Activated T-cell treated with anti-CD3 and anti-CD28 coated beads, Interleukin-2, amount 50 U/mL, for 72 hours (primary cell): ENCODE measurements at places on chromosomes 3 and 15.

GRCh38 chr3:188185717-188186251, 31.8 kb downstream of the LPP start:
- no peak for DNase-seq

- no peak for DNase-seq
Measured at GRCh38 chr3:34864011-34864410, 775.3 kb upstream of the ARPP21 start.

DNA sequence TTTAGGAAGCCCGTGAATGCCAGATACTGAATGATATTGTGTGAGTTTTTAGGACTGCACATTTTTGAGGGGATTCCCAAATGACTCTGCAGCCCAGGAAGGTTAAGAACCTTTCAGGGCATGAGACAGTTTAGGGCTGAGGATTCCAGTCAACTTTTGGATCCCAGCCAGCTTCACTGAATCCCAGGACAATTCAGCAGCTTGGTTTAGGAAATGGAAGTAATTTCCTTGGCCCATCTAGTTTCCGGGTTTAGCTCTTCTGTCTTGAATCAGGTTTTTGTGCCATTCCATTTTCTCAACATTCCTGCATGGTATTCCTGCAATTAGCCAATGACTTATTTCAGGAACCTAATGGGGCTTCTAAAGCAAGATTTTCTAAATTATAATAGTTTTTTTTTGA, 253.9 kb downstream of the LSAMP start:
- no peak for DNase-seq

DNA sequence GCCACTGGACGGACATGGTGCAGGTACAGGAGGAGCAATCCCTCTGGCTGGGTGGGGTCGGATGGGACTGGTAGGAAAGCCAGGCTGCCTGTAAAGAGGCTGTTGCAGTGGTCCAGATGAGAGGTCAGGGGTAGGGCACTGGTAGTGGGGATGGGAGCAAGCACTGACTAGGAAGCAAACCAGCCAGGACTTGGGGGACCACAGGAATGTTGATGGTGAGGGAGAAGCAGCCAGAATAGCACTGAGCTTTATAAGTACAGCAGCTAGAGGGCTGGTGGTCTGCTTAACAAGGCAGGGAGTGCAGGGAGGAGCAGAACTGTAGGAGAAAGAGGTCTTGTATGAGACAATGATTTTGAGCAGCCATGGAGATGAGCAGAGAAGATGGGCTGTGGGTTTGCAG, 38.7 kb upstream of the PTPN23 start:
- no peak for DNase-seq

GRCh38 chr15:29638781-29639180, 183.5 kb downstream of the TJP1 start:
- no peak for DNase-seq

GRCh38 chr3:133040696-133041523, 2.7 kb downstream of the TMEM108 start:
- peak; percentile 18 for DNase-seq

- no peak for DNase-seq
Measured at GRCh38 chr3:5769825-5770224, 582.3 kb downstream of the EDEM1 start.

- peak; percentile 14 for DNase-seq
Measured at GRCh38 chr3:171704002-171704401, 106.3 kb downstream of the PLD1 start.

DNA sequence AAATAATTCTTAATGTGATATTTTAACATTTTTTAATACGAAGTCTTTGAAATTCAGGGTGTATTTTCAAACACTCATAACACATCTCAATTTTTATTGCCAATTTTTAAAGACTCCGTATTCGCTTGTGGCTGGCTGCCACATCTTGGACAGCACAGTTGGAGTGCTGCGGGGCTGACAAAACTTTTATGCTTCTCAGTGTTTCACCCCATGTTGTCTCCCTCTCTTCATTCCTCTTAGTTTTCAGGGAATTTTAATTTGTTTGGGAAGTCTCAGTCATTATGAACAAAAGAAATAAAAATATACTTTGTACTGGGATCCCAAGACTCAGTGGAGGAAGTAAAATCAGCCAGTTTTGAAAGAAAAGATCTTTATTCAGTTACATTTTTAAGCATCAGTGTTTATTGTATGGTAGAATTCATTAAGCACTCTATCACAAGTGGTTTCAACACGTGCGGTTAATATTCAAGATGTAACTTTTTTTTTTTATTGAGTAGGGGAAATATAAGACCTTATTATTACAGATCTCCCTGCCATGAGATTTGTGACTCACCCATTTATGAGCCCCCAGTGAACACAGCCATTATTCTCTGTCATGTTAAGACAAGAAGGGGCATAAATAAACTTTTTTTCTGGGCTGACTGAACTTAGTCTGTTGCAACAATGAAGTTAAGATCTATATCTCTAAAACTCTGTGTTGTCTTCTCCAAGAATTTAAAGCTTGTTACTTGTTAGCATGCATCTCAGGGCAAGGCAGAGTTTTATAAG, 26.8 kb downstream of the KAT2B start:
- no peak for DNase-seq

DNA sequence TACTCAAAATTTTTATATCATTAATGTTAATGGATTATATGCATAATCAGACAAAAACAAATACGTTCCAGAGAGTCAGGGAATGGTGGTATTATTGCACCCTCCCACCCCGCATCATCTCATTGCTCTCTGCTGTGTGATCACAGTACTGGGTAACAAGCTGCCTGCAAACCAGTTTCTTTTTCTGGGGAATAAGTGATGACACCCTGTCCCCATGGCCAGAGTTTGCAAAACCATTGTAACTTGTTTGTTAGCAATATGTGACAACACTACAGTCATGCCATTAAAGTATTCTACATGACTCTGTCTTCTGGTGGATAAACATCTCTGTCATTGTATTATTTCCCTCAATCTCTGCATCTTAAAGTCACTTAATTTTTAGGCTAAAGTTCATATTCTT, 39.5 kb downstream of the ZBTB38 start:
- DNase-seq: no peak

DNA sequence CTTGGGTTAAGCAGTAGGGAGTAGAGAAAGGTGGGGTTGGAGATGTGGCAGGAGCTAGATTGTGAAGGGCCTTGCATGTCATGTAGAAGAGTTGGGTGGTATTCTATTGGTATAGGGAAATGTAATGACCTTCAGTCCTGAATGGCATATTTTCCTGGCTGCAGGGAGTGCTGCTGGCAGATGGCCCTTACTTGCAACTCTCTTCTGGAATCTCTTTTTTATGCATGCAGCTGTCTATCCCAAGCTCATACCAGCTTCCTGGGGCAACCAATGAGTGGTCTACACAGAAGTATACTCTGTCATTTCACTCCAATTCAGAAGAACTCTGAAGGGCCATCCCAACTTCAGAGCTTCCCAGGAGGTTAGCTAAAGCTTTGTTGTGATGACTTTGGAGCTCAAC, 144.7 kb upstream of the ANKRD28 start:
- DNase-seq: no peak

- DNase-seq: peak; percentile 33
Measured at GRCh38 chr3:32392536-32393302, 1.1 kb downstream of the CMTM7 start.

GRCh38 chr3:170258105-170258487, 35.9 kb downstream of the PRKCI start:
- DNase-seq: no peak

DNA sequence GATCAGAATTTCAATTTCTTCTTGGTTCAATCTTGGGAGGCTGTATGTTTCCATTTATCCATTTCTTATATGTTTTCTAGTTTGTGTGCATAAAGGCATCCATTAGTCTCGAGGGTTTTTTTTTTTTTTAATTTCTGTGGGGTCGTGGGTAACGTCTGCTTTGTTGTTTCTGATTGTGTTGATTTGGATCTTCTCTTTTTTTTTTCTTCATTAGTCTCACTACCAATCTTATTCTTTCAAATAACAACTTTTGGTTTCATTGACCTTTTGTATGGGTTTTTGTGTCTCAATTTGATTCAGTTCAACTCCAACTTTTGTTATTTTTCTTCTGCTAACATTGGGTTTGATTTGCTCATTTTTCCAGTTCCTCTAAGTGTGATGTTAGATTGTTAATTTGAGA, 48.9 kb downstream of the MCTP2 start:
- no peak for DNase-seq
